ENCODE measurements at places on chromosomes 2 and 18.

- no peak for DNase-seq
Observed at GRCh38 chr2:194557993-194558392, 1099.0 kb upstream of the SLC39A10 start.

GRCh38 chr2:200618590-200619021 lies 32.8 kb downstream of the AOX1 start:
- no peak for DNase-seq

- DNase-seq = no peak
Observed at GRCh38 chr2:236673126-236673822, 103.6 kb downstream of the ACKR3 start.

DNA sequence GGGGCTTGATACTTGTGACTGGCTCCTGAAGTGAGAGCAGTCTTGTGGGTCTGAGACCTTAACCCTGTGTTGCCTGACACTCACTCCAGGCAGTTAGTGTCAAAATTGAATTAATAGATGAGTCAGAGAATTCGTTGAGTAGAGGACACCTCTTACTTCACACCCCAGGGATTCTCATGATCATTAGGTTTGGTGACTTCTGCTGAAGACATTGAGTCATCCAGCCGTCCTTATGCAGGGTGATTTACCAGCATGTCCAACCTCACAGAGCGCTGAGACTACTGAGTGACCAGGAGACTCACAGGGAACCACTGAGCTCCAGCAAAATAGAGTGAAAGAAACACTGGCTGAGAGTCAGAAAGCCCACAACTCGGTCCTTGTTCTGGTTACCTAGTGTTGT lies 36.0 kb upstream of the EVA1A start:
- no peak for DNase-seq

DNA sequence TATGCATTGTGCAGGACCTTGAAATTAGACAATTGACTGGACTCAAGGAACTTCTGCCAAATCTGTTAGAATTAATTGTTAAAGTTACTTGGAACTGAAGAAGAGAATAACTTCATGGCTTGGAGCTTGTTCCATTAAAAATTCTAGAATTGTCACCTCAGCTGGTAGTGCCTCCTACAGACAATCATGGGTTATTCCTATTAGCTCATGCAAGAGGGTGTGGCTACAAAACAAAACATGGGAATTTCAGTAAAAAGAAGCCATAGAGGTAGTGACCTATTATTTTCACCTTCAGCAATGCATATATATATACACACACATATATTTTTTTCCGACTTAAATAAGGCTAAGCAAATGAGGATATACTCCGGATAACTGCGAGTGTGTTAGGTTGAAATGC lies 181.9 kb upstream of the DTNA start:
- DNase-seq = no peak

GRCh38 chr2:10918661-10919409 lies 7.1 kb downstream of the KCNF1 start:
- DNase-seq = no peak

GRCh38 chr2:96158554-96158940 lies 13.3 kb upstream of the DUSP2 start:
- DNase-seq = no peak

GRCh38 chr2:47303341-47304148 lies 99.4 kb upstream of the MSH2 start:
- no peak for DNase-seq

GRCh38 chr2:47650001-47650535 lies 132.9 kb upstream of the MSH6 start:
- DNase-seq = no peak

DNA sequence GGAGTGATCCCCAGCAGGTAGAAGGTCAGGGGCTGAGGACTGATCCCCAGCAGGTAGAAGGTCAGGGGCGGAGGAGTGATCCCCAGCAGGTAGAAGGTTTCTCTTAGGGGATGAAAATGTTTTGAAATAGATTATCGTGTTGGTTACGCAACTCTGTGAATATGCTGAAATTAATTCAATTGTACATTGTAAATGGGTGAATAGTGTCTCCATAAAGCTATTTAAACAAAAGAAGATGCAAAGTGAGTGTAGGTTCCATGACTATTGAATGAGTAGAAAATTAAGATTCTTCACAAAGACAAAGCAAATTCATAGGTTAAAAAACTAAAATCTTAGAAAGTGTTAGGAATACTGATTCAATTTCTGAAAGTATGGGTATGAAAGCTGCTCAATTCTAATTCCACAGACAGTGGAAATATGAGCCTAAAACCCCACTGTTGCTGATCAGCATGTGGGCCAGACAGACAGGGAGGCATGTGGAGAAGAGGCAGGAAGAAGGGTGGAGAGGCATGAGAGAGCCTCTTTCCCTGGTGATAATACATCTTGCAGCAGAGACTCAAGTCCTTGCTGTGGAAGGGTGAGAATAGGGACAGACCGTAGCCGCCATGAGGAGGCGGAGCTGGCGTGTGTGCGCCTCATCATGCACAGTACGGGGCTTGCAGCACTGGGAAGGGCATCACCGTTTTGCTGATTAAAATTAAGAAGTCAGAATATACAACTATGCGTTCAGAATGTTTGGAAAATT lies 85.9 kb upstream of the NFATC1 start:
- DNase-seq = no peak

DNA sequence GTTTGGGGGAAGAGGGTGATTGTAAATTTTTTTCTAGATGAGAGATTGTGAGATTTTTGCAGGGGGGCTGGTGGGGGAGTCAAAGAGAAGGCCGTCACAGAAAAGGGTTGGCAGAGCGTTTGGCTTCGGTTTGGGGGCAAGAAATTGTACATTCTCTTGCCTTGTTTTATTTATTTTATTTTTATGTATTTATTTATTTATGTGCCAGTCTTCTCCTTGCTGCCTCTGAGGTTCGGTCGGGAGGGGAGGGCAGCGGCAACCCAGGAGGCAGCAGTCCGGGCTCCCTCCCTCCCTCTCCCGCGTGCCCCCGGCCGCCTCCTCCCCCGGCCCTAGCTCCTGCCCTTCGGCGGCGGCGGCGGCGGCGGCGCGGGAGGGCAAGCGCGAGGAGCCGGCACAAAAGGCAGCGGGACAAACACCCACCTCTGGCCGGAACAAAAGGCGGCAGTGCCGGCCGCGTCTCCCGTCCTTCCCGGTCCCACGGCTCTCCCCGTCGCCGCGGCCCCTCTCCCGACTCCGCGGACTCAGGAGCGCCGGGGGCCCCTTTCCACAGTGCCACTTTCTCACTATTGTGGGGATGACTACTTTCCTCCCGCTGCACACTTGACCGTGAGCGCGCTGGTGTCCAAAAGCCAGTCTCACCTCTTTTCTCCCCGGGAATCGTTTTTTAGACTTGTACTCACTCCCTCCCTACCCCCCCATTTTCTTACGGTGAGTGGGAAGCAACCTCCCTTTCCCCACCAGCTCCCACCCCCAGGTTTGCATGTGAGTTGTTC lies 1.2 kb downstream of the BCL11A start:
- no peak for DNase-seq

GRCh38 chr18:53508529-53508928 lies 715.9 kb downstream of the MBD2 start:
- DNase-seq = no peak

DNA sequence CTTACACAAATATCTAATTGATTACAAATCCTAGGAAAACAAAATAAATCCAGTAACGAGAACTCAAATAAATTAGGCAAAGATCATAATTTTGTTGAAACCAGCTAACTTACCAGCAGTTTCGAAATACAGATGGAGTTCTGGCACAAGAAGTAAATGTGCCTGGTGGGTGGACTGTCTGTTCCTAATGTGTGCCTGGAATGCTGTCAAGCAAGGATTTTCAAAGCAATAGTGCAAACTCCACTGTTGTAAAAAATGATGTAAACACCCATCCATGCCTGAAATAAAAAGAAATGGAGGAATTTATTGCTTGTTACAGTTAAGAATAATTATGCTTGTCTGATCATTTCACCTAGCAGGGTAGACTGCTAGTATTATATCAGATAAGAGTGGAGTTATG lies 423.9 kb upstream of the MAP2 start:
- DNase-seq = no peak

- DNase-seq = no peak
Observed at GRCh38 chr18:12410081-12410481, 2.4 kb downstream of the PRELID3A start.

GRCh38 chr18:48922226-48922800 lies 28.5 kb downstream of the SMAD7 start:
- no peak for DNase-seq

DNA sequence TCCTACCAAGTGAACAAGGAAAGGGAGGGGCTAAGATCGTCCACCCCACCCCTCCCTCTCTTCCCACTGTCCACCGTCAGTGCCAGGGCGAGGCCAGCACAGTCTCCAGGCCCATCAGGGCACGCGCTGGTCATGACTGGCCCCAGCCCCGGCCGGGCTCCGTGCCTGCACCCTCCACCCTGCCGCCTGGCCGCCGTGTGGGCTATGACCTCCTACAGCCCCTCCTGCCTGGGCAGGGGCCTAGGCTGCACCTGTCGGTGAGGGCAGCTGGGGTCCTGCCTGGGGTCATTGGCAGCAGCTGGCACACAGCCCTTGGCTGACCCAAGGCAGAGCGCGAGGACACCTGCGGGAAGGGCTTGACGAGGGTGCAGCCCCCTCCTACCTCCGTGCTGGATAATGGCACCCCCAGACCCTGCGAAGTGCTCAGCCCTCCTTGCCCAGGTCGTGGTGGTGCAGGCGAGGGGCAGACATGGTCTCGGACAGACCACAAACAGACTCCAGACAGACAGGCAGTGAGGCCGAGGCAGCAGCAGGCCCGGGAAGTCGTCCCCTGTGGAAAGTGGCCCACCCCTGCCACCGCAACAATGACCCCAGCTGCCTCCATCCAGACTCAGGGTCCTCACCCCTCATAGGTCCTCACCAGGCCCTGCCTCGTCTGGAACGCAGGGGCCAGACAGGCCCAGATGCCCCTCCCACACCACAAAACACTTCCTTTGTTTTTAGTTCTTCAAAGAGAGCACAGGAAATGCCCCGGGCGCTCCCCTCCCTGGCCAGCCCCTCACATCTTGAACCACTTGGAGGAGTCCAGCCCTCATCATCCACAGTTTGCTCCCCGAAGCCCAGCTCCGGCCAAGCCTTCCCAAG lies 43.1 kb upstream of the GPC1 start:
- DNase-seq = no peak

- no peak for DNase-seq
Observed at GRCh38 chr2:190060626-190061025, 1.9 kb downstream of the MSTN start.

GRCh38 chr2:44135771-44136170 lies 32.9 kb upstream of the PPM1B start:
- DNase-seq = no peak

DNA sequence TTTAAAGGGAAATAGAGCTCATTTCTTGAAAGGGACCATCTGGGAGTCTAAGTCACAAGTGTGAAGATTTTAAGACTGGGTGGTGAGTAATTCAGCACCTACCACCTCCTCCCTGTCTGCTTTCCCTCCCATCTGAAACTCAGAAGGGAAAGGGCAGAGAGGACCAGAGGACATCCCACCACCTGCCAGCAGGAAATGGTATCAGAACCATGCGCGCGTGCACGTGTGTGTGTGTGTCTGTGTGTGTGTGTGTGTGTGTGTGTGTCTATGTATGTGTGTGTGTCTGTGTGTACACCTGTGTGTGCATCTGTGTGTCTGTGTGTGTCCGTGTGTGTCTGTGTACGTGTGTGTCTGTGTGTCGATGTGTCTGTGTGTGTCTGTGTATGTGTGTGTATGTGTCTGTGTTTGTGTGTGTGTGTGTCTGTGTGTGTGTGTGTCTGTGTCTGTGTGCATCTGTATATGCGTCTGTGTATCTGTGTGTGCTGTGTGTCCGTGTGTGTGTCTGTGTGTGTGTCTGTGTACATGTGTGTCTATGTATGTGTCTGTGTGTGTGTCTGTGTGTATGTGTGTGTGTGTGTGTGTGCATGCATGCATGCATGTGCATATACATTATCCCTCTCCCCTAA lies 76.8 kb downstream of the ZFP36L2 start:
- DNase-seq = no peak

GRCh38 chr2:12005886-12006681 lies 259.7 kb downstream of the LPIN1 start:
- no peak for DNase-seq

DNA sequence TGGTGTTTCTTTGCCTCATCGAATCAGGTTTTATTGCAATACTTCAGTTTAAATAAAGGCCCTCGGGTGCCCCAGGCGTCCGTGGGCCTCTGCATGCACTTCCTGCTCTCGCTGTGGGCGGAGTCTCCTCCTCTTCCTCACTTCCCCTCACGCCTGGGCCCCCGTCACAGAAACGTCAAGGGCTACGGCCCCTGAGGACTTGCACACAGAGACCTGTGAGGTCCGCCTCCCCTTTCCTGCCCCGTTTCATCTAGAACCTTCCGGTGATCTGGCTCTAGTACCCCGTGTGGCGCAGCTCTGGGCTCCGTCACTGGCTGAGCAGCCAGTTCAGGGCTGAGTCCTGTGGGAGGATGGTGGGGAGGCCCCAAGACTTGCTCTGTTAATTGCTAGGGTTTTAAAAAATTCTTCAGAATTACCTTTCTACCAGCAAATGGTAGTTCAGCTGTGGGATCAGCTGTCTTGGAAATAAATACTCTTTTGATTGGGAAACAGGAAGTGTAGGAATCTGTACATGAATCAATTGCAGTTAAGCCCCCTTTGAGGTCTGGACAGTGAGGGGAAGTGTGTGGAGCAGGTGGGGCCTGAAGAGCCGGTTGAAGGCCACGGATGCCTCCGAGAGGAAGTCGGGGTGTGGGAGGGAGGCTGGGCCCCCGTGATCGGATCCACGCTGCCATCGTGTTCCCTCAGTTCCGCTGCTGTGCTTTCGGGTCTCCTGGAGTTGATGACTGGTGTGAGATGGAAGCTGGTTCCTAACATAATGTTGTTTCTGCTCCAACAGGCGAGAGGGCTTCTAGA lies 10.2 kb downstream of the NFATC1 start:
- no peak for DNase-seq

- no peak for DNase-seq
Observed at GRCh38 chr2:145777297-145777696, 1257.4 kb upstream of the ZEB2 start.

DNA sequence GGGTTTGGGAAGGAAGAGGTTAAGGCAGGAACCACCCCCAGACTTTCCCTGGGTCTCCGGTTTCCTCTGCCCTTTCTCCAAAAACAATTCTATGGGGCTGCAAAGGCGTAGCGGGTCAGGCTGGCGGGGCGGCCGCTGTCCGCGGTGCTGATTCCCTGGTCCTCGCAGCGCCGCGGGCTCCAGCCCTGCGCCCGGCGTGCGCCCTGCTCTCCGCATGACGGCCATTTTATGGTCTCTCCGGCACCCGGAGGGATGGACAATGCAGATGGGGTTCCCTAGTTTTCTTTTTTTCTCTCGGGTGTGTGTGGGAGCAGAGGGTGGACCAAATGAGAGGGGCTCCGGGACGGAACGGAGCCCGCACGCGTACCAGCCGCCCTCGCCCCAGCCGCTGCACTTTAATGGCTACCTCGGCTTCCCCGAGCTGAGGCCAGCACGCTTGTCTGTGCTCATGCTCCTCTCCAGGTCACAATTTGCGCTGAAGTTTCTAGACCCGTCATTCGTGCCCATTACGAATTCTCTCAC lies 1.6 kb downstream of the ST8SIA3 start:
- peak; percentile 50 for DNase-seq

DNA sequence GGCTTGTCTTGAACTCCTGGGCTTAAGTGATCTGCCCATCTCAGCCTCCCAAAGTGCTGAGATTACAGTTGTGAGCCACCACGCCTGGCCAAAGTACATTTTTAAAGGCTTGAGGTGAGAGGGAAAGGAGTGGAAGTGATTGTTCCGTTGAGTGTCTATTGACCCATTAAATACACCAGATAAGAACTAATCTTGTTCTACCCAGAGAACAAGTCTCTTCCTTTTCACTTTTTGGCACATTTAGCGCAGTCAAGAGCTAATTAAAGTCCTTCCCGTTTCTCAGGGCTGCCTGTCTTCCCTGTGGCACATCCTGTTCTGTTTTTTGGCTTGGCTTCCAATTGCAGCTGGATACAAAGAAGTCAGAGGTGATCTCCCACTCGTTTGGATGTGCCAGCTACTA lies 172.3 kb downstream of the ALPK2 start:
- no peak for DNase-seq

Data from renal cortex interstitium (tissue), 15 donors.